ENCODE measurements at places on chromosomes 2 and 18. TPM values are rescaled to one million over a fixed set of nuclear protein-coding genes. Genes with fewer than 3 reads are reported as not detected.

DNA sequence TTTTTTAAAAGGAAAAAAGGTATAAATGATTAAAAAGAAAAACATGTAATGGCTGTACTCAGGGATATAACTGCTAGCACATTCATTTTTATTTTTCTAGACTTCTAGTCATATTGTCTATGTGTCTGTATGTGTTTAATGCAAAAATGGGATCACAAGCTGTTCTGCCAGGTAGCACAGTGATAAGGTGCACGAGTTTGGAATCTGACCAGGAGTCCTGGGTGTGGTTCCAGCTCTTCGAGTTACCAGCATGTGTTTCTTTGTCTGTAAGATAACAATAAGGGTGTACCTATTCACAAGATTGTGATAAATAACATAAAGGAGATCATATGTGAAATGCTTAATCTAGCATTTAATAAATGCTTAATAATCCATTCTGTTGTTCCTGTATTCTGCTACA lies 145.3 kb downstream of the PKP4 start:
- no peak for DNase-seq
- H3K27ac ChIP-seq: no peak overlapping the region
- no peaks in the 10 kb centered on the region for H3K27me3 ChIP-seq
- H3K4me3 ChIP-seq: no peak overlapping the region
- H3K36me3 ChIP-seq: no peaks in the 10 kb centered on the region

The DYNAP gene
- not detected for total RNA-seq

The FBXO48 gene
- 2.4 TPM for total RNA-seq

DNA sequence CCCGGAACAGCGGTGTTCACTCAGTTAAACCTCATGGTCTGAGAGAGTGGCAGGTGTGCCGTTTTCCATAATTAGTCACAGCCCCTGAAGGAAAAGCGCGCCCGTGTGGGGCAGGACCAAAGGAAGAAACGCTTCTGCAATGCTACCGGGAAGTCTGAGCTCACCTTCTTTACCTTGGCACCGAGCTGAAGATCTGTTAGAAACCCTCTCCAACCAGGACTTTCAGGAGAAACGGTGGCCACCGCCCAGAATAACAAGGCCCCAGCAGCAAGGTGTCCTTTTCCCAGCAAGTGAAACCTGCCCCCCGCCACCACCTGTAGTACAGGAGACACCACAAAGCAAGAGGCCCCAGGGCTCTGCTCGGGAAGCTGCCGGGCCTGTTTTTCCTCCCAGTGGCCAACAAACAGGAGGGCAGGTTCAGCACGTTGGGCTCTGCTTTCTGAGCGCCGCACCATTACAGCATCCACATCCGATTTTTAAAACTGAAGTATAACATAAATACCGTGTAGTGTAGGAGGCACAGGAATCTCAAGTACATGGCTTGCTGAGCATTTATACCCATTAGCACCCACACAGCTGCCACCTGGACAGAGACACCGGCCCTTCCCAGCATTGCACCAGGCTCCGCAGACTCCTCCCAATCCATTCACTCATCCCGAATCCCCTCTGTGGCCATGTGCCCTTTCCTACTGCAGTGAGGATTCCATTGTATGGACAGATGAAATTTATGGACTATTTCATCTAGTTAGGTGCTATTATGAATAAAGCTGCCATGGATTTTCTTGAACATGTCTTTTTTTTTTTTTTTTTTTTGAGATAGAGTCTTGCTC lies 121.8 kb upstream of the RIOK3 start:
- no peak overlapping the region for H3K4me3 ChIP-seq
- H3K4me1 ChIP-seq: no peaks in the 10 kb centered on the region
- DNase-seq: no peak
- no peak overlapping the region for H3K27ac ChIP-seq

The ITPRIPL1 gene
- total RNA-seq: 43.5 TPM

- H3K4me3 ChIP-seq: no peak overlapping the region
- no peak for DNase-seq
- H3K36me3 ChIP-seq: peaks cover 9% of the 10 kb centered on the region
- no peaks in the 10 kb centered on the region for H3K27me3 ChIP-seq
Measured at GRCh38 chr18:23384778-23385736, 68.0 kb upstream of the RIOK3 start.

The ACMSD gene
- total RNA-seq: not detected

The FER1L5 gene
- total RNA-seq: not detected

DNA sequence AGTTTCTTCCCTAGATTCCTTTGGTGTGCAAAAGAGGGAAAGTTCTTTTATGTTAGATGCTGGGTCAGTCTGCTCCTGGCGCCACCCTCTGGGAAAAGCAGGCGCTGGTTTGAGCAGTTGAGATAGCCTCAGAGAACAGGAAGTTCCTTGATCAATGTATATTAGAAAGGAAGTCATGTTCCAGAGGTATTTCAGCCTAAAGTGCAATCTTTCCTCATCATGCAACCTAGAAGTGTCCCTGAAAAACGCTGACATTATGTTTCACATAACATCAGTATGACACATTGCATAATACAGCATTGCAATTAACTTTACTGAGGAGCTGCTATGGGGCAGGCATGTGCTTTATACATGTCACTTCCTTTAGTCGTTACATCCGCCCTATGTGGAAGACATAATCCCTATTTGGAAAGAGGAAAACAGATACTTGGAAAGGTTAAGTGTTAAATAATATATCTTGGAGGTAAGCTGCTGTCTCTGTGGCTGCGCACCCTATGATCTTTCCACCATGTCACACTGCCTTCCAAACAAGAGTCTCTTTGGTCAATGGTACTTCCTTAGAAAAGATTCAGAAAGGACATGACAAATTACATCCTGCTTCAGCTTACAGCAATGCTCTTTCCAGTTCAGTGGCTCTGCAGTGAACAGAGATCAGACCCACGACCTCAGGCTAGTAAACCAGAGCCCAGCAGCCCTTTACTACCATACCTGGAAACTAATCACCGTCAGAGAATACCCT lies 369.7 kb downstream of the RAD51AP2 start:
- H3K27me3 ChIP-seq: no peaks in the 10 kb centered on the region
- no peak overlapping the region for H3K27ac ChIP-seq
- no peak overlapping the region for H3K4me3 ChIP-seq
- no peaks in the 10 kb centered on the region for H3K36me3 ChIP-seq
- H3K4me1 ChIP-seq: no peaks in the 10 kb centered on the region

DNA sequence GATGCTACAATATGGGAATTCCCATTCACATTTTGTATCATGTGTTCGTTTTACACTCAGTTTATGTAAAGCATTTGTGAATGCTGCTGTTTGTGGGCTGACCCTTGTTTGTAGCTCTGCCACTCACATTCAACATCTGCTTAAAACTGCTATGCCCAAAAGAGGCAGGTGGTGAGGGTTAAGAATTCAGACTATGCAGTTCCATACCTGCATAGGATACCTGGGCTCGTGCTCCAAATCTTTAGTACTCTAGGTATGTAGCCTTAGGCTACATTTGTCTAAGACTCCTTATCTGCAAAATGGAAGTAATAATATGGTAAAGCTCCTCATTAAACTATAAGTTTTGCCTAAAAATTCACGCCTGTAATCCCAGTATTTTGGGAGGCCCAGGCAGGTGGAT lies 199.5 kb downstream of the GPD2 start:
- H3K27me3 ChIP-seq: peaks cover 16% of the 10 kb centered on the region
- no peak for DNase-seq
- no peak overlapping the region for H3K27ac ChIP-seq
- no peak overlapping the region for H3K4me3 ChIP-seq
- no peaks in the 10 kb centered on the region for H3K4me1 ChIP-seq
- no peaks in the 10 kb centered on the region for H3K36me3 ChIP-seq

DNA sequence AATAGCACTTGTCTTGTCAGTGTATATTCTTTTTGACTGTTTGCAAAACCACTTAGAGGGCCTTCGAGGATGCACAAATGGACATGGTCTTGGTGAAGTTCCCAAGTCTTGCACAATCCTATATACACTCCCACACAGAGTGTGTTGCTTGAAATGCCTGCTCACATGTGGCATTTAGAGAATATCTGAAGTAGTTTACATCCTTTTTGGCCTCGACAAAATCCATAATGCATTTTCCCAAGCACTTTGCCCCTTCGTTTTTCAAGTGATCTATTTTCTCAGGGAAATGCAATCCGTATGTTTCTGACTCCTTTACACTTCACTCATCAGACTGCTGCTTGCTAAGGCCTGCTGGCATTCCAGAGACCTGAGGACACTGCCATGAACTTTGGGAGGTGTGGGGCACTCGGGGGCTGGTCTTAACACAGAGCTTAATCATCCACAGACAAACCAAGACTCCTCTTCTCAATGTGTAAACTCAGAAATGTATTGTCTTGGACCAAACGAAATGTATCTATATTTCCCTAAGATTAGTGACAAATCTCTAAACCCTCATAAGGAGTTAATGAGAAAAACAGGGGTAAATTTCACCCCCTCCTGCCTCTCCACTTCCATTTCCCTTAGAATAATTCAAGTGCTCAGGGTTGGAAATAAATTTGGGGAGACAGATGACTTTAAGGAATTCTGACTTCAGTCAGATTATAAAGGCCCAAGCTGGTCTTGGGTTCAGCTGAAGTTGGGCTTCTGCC lies 219.3 kb upstream of the APCDD1 start:
- no peak overlapping the region for H3K27ac ChIP-seq
- H3K4me1 ChIP-seq: no peaks in the 10 kb centered on the region
- DNase-seq: no peak
- no peaks in the 10 kb centered on the region for H3K36me3 ChIP-seq
- H3K4me3 ChIP-seq: no peak overlapping the region

The ALLC gene
- not detected for total RNA-seq

DNA sequence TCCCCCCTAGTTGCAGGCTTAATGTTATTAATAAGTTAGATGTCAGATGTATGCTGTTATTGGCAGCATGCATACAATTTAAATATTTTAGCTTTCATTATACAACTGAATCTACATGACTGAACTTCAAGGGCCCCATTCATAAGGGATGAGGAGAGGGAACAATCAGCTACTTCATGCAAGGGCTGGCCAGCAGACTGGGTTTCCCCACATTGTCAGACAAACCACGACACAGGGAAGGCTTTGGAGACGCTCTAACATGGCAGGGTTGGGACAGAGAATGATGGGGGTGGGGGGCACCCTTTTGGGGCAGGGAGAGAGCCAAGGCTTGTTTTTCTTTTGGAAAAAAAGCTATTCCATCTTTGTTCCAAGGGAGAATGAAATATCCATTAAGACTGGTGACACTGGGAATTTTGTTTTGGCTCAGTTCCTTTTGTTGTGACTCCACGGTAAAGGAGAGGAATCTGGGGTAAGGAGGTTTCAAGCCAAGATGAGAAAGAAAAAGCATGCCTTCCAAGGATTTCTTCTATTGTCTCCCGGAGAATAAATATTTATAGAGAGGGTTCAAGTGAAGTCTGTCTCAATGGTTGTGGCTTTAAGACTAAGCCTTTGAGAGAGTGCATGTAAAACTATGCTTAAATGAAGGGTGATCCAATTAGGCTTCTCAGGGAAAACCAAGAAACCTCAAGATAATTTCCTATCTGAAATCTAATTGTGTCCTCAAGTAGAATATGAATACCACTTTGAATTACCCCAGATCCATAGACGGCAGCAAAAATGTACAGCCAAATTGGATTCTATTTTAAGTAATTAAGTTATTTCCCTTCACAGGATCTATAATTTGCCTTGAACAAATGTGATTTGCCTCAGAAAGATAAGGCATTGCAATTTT lies 5.4 kb downstream of the CXCR4 start:
- no peaks in the 10 kb centered on the region for H3K27me3 ChIP-seq
- H3K36me3 ChIP-seq: peaks cover 52% of the 10 kb centered on the region
- DNase-seq: no peak

All from activated CD8-positive, alpha-beta T cell treated with anti-CD3 and anti-CD28 coated beads, Interleukin-2, amount 10 ng/mL, durations not matched to agents 7 days and 5 days (primary cell).